ENCODE measurements at places on chromosomes 4 and X.
A peak's percentile ranks its signal among the peaks of the same experiment; 100 is the strongest.

DNA sequence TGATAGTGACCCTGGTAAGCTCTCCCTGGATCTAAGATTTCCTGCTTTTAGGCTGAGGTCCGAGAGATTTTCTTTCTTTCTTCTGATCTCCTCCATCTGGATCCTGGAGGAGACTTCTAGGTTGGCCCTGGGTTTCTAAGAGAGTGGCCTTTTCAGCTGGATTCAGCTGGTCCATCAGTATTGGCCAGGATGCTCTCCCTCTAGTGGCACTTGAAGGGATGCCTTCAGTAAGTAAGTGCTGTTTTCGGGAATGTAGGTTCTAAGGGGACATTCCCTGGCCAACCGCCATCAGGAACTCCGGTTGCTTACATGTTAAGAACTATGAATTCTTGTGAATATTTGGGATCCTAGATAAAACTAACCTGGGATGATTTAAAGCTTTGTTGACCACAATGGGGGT is 56.9 kb downstream of the SERTM2 start:
- peak; percentile 32 for DNase-seq

- peak; percentile 71 for DNase-seq
Observed at GRCh38 chr4:14415146-14415545, 587.1 kb upstream of the CPEB2 start.

- no peak for DNase-seq
Observed at GRCh38 chr4:155667222-155667567, 547 bp downstream of the GUCY1A1 start.

DNA sequence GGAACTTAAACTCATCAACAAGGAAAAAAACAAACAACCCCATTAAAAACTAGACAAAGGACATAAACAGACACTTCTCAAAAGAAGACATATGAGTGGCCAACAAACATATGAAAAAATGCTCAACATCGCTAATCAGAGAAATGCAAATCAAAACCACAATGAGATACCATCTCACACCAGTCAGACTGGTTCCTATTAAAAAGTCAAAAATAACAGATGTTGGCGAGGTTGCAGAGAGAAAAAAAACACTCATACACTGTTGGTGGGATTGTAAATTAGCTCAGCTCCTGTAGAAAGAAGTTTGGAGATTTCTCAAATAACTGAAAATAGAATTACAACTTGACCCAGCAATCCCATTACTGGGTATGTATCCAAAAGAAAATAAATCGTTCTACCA is 28.7 kb downstream of the APLN start:
- no peak for DNase-seq

DNA sequence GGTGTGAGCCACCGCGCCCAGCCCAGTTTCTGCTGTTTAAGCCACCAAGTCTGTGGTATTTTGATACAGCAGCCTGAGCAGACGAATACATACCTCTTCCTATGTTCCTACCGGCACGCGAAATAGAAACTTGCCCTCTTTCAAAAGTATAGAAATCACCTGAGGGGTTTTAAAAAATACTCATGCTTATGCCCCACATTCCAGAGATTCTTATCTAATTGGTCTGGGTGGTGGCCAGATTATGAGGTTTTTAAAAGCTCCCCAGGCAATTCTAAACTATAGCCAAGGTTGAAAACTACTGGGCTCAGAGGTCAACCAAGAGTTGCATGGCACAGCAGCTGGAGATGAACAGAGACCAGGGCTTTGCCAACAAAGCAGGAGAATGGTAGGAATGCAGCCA is 24.9 kb upstream of the HUWE1 start:
- DNase-seq = no peak

DNA sequence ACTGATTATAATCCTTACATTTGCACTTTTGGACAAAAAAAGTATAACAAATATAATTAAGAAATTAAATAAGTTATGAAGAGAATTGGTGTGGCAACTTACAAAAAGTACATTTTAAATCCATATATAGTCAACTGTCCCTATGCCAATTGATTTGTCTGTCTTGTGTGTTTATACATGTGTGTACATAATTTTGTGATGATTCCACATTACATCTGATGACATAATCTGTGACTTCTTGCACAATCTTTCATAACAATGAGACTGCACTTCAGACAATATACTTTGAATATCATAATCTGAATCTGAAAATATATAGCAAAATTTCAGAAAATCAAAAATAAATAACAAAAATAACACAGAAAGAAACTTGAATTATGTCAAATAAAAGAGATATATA is 953.4 kb downstream of the FAT4 start:
- no peak for DNase-seq

- DNase-seq = no peak
Observed at GRCh38 chr4:26181616-26182015, 139.2 kb upstream of the RBPJ start.

DNA sequence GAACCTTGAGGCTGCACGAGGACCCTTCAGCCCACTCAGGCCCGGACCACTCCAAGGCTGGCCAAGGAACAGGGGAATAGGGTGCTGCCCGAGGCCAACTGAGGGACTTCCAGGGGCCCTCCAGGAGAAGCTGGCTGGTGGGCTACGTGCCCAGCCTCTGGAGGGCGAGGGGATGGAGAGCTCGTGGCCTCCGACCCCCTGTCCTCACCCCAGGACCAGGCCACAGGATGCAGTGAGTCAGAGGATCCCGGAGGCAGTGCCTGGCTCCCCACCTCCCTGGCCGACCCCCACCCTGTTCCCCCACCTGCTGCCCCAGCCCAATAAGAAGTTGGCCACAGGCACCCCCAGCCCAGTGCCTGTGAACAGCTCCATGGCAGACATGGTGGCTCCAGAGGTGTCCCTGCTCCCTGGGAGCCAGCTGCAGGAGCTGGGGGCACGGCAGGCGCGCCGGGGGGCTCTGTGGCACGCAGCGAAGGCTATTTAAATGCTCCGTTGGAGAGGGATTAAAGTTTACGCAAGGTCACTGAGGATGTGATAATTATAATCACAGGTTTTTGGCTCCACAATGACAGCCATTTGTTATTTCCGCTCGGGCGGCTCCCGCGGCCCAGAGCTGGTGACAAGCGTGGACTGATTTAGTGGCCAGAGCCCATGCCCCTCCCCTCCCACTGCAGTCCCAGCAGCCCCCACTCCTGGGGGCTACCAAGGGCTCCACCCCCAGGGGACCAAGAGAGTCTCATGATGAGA is 95.7 kb upstream of the NKX1-1 start:
- no peak for DNase-seq

DNA sequence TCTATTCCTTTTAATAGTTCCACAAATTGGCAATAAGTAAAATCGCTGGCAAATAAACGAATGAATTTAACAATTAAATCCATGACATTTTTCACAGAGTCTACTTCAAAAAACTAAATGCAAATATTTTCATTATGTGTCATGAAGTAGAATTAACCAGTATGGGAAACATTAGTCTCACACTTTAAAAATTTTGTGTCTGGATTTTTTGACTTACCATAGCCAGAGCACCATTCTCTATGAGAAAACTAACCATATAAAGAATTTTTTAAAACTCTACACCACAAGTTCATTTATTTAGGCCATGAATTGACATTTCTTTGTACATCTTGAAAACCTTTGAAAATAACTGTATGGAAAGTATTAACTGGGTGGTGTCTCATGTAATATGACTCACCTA is 41.2 kb downstream of the PRDM5 start:
- DNase-seq = no peak

DNA sequence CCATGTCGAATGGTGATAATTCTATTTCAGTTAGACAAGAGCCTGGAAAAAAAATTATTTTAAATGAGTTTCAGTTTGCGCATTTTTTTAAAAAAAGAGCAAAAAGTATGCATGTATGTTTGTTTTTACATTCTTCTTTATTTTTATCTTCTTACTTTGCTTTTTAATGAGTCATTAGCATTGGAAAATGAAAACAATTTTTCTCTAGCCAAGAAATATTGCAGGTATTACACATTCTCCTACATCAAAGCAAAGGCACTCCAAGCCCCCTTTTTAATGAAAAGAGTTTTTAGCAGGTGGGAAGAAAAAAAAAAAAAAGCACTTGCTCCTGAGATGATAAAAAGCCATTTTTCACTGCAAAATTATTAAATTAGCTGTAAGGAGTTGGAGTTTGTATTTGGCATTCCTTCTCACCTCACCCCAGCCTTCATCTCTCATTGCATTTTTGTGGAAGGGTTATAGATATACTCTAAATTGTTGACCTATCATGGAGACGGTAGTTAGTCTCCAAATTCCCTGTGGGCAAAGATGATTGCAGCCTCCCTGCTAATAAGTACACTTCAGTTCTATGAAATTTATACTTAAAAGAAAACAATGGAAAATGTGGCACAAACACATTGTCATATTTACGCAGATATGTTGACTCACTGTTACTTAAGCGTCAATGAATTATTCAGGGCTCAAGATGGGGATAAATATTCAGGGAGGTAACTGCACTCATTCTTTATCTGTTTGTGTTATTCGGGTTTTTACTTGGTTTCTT is 43.8 kb downstream of the PALLD start:
- DNase-seq = no peak

GRCh38 chrX:136766785-136767103 is 14.0 kb downstream of the ARHGEF6 start:
- no peak for DNase-seq

DNA sequence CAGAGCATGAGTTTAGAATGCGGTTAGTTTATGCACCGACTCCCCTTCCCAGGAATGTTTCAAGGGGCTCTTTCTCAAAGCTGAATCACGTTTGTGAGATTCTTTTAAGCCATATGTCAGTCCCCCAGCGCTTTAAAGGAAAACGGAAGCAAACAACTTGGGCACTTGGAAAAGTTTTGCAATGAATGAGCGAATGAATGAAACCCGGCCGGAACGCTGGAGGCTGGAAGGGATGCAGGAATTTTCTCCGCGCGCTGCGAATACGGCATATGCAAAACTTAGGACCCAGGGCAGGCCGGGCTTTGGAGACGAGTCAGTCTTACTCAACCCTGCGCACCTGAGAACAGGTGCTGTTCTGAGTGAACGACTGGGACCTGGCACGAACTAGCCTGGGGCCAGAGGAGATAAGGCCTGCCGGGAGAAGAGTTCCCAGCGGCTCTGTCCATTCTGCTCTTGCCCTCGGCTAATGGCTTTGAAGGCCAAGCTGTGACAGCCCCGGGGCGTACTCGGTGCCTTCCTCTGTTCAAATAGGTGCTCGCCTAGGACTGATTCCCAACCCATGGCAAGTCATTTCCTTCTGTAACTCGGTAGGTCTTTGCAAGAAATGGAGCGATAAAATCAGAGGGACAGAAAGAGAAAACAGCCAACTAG is 743 bp upstream of the NRK start:
- peak; percentile 55 for DNase-seq

- no peak for DNase-seq
Observed at GRCh38 chr4:146550161-146550560, 28.4 kb upstream of the SLC10A7 start.

GRCh38 chrX:7219153-7219705 is 71.3 kb upstream of the PUDP start:
- DNase-seq = no peak

DNA sequence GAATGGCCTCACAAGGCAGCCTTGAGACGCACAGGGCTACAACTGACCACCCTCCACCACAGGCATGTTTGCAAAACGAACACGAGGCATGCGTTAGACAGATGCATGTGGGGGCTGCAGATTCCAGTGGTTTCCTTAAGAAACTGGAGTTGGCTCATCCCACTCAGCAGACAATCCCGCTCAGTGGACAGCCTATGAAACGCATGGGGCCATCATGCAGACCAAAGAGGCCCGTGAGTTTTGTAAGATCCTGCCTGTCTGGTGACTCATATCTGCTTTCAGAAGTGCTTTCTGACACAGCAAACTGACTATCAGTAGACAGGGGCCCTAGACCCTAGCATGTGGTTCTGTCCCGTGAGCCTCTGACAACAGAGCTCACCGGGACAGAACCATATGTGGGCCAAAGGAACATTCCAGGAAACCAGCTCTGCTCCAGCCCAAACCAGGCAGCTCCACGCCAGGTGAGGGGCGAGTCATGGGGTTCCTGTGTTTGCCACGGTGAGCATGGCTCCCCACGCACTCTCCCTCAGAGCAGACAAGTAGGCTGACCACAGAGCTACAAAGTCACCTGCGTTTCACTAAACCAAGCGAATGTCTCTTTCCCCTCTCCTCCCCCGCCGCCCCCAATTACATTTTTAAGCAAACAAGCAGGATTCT is 74.4 kb downstream of the MTMR1 start:
- DNase-seq = peak; percentile 65

GRCh38 chrX:44690129-44690528 is 147.5 kb upstream of the FUNDC1 start:
- no peak for DNase-seq

GRCh38 chr4:168019921-168020320 is 72.4 kb upstream of the ANXA10 start:
- no peak for DNase-seq

DNA sequence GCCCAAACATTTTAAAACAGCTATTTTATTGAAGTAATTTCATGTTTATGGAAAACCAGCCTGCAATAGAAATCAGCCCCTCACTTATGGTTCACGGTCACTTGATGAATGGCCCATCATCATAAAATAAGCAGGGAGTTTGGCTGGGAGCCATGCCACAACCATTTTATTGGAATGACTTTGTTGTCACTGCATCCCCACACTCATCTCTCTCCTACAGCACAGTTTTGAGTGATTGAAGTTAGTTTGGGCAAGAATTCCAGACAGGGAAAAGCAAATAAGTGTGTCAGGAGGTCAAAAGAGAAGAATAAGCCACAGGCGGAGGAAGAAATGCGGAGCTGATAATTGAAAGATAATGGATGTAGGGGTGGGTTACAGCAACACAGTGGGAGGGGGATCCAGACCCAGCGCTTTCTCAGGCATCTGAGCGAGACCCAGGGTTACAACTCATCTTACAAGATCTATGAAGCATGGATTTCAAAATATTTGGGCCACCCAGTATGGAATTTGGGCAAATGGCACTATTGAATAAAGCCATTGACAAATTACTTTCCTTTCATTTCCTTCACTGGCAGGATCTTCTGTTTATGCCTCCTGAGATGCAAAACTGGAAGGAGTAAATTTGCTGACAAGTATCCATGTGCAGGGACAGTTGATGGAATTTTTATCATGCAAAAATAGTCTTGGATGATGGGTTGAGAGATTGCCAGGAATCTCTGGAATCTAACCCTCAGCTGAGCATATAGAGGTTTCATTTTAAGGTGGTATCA is 100.8 kb downstream of the SHROOM3 start:
- peak; percentile 91 for DNase-seq

DNA sequence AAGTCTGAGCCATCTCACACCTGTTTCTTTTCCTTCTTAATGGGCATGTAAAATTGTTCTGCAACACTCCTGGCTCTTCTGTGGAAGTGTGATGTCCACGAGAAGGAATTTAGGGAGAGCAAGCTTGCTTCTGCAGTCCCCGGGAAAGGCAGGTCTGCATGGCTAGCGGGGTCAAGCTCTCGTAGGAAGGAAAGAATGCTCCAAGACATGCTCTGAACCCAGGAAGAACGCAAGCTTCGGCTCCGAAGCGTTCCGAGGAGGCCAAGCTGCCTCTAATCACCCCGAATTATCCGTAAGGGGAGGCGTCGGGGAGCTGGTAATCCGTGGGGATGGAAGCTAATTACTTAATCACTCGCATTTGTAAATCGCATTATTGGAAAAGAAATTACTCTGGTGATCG is 177.7 kb downstream of the CRLF2 start:
- no peak for DNase-seq

GRCh38 chrX:151771726-151772125 is 37.2 kb downstream of the CNGA2 start:
- no peak for DNase-seq
